Stimulated activated CD8-positive, alpha-beta memory T cell treated with anti-CD3 and anti-CD28 coated beads, Interleukin-4, amount 100 ng/mL, for 1 hour (primary cell): ENCODE measurements at places on chromosomes 4 and X.
A peak's percentile ranks its signal among the peaks of the same experiment; 100 is the strongest.

- no peak for DNase-seq
Observed at GRCh38 chr4:79225360-79225759, 100.5 kb downstream of the NAA11 start.

GRCh38 chr4:40763228-40763716, 13.5 kb downstream of the NSUN7 start:
- DNase-seq: no peak

GRCh38 chrX:31555506-31555905, 483.7 kb upstream of the FTHL17 start:
- no peak for DNase-seq

- DNase-seq: no peak
Observed at GRCh38 chr4:105710678-105711077, 2.1 kb downstream of the GSTCD start.

GRCh38 chr4:10577018-10577417, 107.5 kb downstream of the CLNK start:
- no peak for DNase-seq

GRCh38 chrX:45912316-45912715, 632.9 kb downstream of the ZNF674 start:
- DNase-seq: no peak

DNA sequence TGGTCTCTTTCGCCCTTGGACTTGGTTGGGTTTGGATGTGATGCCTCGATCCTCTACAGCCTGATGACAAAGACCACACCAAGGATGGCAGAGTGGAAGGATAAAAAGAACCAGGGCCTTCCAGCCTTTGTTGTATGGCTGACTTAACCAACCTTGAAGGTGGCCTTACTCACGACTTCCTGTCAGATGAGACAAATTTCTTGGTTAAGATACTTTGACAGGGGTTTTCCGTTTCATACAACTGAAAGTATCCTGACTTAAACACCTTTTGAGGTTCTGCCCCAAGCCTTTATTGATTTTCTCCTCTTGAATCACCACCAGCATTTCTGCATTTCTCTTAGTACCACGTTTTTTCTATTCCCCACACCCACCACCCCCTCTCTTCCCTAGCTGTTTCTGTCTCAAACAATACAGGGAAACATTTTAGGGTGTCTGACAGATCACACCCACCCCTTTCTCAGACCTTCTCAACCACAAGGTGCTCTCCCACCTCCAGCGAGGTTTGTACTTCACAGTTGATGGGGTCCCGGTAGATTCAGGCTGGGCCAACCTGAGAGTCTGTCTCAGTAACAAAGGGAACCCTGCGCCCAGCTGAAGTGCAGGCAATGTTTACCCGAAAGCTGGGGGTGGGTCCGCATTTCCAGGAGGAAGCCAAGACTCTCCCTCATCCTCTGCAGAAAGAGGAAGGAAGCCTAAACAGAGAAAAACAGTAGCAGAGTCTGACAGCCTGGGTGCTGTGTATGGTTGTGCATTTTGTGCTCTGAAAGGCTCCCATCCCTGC, 5.0 kb upstream of the TSPAN5 start:
- DNase-seq: no peak

GRCh38 chr4:102604222-102604940, 103.2 kb downstream of the NFKB1 start:
- DNase-seq: no peak

DNA sequence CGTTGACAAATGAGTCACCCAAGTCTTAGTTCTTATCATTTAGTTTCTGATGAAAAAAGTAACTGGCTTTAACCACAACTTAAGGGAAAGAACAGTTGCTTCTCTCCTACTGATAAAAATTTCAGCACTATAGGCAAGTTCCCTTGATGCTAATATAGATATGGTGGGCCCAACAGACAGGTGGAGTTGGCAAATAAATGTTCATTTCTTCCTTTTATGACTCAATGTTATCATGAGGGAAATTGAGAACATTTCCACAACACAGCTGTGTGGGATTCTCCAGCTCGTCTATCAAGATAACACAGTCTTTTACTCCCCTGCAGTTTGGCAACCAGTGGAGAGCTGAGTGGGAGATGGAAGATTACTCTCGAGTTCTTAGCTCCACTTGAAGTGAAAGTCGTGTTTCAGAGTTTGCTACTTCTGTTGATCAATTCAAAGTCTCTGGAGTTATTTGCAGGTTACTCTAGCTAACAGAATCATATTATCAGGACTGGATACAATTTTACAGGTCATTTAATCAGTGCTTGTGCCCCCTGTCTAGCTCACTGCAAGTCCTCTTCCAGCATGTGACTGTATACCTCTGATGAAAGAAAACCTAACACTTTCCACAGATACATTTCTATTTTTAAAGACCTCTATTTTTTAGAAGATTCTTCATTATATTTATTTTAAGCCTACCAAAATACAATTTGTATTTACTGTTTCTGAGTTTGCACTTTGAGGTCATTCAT, 270.6 kb upstream of the GK2 start:
- no peak for DNase-seq

DNA sequence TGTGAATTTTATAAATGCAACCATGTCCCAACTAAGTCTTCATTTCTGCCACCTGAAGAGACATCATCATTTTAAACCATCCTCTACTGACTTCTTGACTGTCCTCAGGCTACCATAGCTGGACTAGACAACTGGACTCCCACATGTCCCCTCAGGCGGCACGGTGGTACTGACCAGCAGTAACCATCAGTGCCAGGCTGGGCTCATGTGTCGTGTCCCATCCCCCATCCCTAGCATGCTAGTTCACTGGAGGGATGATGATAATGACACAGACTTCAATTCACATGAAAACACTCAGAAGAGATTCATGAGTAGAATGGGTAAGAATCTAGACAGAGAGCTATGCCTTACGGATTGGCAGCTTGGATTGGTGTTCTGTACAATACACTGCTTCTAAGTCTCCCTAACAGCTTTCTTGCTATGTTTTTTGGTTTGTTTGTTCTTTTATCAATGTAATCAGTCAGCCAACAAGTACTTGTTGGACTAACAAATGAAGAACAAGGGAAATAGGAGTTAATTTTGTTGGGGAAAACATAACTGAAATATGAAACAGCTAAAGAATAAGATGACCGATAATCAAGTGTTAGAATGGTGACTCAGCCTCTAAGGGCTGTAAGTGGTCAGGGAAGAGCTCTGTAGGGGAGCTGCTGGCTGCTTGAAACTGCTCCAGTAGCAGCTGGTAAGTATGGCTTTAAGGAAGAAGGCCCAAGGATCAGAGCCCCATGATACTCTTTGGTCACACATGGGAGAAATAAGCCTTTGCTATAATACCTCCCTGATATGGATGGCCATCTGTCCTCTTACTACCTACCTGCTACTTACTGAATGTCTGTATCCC, 10.3 kb downstream of the ZDHHC9 start:
- no peak for DNase-seq

DNA sequence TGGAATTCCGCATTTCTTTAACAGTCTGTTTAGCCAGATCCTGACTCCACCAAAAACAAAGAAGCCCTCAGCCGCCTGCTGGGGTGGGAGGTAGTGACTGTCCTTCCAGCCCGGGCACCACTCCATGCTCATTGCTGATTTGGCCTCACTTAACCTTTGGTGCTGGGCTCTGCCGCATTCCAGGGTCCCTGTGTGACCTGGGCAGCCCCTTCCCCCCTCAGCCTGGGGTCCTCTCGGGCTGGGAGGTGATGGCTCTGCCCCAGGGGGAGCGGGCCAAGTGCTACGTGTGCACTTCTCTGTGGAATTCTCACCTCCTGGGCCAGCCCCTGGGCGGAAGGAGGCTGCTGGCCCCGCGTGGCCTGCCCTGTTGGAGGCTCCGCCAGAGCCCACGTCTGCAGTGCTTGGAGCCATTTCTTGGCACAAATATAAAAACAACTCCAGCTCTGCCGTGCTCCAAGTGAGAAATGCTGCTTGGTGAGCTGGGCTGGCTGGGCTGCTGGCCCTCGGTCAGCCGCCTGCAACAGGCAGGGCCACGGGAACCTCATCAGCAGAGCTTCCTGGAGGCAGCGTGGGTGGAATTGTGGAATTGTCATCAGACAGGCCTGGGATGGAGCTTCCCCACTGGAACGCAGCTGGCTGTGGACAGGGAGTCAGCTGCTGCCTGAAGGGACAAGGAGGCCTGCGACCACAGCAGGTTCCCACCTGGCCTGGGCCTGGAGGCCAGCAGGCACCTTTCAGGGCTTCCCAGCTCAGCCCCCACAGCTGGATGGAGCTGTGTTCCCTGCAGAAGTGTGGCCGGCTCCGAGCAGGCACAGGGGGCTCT, 66.0 kb downstream of the TRMT44 start:
- DNase-seq: no peak

DNA sequence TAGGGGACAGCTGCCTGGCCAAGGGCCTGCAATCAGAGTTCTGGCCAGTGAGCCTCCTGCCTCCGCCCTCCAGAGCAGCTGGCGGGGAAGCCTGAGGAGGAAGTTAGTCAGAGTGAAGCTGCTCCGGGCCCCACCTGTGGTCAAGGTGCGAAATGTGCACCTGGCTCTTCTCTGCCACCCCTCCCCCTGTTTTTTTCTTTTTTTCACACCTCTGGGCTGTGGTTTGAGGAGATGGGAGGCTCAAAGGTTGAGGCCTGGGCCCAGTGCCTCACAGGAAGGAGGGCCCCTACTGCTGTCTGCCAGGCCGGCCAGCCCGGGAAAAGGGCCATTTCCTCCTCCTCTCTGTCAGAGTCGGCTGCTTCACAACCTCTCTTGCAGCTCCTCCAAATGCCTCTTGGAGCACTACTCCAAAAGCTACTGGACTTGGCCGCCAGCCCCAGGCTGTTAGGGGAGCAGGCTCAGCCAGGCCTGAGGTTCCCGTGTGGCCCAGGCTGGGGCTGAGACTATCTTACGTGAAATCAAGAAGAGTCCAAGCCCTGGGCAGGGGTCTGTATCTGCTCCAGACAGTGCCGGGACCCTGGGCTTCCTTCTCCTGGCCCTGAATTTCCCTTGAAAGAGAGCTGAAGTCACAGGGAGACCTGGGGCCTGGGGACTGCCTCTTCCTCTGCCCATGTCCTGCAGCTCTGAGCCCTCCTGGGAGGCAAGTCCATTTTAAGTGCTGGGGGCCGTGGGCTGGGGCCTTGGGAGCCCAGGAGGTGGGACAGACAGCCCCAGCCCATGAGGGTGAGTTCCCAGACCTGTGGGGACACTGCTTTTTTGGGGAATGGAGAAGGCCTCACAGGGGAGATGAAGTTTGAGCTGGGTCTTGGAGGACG, 4.5 kb upstream of the CXCR3 start:
- peak; percentile 26 for DNase-seq

DNA sequence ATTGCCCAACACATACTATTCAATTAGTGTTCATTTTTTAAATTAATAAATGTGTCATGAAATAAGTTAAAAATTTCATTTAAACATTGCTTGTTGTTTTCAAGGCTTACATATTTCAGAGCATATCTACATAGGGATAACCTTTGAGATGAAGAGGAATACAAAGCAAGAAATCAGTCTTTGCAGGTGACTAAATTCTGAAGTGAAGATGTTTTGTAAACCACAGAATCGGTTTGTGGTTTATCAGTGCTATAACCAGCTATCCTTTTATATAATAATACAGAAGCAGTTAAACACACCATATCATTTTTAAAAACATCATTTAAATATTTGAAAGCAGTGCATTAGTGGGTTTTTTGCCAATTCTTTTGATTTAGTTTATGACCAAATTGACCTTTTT, 26.9 kb downstream of the FAM241A start:
- no peak for DNase-seq

DNA sequence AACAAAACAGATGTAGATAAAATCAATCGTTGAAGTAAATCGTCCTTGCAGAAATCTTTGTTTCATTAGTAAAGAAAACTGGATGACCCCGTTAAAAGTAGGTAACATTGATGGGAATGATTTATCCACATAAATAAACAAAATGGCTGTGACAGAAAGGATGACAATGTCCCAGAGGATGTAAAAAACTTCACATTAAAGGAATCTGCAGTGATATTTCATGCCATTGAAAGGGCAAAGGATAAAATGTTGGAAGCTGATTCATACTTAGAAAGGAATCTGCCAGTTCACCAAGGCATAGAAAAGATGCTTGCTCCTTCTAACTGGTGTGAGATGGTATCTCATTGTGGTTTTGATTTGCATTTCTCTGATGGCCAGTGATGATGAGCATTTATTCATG, 24.2 kb upstream of the EPGN start:
- no peak for DNase-seq

- no peak for DNase-seq
Observed at GRCh38 chr4:102815981-102816380, 11.4 kb downstream of the UBE2D3 start.

- DNase-seq: no peak
Observed at GRCh38 chr4:60241866-60242265, 958.3 kb upstream of the ADGRL3 start.
